Karpas-422 (cell line): ENCODE measurements at places on chromosomes 6 and 20.

- no peak for DNase-seq
Observed at GRCh38 chr6:92023410-92023966, 1395.9 kb downstream of the EPHA7 start.

DNA sequence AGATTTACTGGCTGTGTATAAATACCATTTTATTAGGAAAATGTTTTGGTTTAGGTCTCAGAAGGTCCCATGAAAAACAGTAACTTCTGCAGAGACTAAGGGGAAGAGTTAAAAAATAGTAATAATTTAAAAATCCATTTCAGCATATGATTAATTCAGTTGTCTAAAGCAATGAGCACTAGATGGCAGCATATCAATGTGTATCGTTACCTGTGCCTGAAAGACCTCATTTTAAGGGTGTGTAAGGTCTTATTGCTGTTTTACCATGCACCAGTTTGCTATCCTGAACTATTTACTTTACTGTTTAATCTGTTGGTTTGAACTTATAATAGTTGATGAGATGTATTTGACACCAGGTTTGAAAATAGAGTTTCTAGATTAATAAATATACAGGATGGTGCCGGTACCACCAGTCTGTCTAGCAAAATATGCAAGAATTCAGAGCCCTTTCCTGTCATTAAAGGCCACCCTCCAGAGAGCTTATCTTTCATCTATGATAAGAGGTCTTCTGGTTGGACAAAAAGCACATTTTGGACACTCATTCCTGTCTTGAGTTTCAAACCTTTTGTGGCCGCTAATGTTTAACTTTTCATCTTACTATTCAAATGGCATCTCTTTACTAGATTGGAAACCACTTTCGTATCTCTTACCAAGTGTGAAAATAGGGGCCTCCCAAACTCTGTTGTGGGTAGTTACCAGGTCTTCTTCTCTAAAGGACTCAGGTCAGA lies 8.9 kb upstream of the AHI1 start:
- peak; percentile 72 for DNase-seq

DNA sequence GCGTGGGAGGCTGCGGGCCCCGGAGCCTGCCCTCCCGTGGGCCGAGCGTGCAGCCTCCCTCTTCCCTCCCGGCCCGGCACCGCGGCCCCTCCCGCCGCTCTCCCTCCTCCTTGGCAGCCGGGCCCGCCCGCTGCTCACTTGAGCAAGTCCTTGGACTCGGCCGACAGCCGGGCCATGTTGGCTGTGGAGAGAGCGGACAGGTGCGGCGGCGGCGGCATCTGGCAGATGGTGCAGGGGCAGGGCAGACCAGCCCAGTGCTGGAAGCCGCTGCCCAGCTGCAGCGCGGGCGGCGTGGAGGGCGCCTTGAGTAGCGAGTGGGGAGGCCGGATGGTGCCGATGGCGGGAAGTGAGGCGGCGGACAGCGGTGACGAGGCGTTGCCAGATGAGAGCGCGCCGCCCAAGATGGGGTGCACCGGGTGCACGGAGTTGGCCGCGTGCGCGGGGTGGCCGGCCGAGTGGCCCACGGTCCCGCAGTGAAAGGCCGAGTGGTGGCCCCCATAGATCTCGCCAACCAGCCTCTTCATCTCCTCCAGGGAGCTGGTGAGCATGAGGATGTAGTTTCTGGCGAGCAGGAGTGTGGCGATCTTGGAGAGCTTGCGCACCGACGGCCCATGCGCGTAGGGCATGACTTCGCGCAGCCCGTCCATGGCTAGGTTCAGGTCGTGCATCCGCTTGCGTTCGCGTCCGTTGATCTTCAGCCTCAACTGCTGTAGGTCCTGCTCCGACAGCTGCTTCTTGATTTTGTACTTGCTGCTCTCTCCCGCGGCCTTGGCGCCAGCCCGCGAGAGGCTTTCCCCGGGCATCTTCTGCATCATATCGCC lies 766 bp downstream of the OLIG3 start:
- DNase-seq = no peak

- no peak for DNase-seq
Observed at GRCh38 chr6:6972456-6972855, 135.3 kb upstream of the RREB1 start.

DNA sequence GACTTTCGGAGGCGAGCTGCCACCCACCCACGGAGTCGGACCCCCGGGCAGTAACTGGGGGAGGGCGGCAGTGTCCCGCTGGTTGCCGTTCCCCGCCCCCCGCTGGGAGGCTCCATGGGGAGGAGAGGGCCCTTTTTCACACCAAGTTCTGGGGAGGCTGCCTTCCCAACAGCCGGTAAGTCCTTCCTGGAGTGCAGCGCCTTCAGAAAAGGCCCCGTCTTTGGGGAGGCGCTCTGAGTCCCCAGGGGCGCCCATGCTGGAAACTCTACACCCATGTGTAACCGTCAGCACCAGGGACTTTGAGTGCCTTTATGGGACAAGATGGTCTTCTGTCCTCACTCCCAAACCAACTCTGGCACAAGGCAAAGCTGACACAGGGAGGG lies 430 bp upstream of the SOX18 start:
- peak; percentile 79 for DNase-seq

DNA sequence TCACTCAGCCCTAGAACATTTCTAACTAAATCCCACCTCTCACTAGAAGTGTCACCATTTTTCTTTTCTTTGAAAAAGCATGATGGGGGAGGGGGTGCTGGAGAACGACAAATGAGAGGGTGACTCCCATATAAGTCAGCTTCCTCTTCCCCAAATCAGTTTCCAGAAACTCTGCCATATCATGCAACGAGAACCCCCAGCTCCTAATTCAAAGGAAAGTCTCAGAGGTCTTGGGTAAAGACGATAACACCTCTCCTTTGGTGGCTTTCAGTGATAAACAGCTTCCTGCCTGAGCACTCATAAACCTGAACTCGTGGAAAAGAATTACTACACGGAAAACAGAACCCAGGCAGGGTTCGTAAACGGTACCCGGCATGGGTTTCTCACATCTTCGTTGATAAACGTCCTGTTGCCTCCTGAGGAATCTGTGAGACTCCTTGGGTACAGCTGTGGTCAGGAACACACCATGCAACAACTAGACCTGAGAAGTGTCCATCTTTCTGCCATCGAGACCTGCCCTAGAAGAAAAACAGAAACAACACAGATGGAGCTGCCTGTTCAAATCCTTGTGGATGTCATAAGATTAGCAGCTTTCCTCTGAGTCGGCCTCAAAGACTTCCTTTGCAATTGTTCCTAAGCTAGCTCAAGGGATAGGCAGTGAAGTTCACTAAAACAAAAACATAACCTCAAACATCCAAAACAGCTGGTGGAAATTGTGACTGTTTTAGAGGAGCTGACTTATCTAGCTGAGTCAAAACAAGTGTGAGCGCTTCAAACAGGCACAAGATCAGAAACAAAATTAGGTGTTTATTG lies 185.8 kb upstream of the PRDM1 start:
- no peak for DNase-seq

- no peak for DNase-seq
Observed at GRCh38 chr6:131061751-131062119, 1.3 kb downstream of the EPB41L2 start.

DNA sequence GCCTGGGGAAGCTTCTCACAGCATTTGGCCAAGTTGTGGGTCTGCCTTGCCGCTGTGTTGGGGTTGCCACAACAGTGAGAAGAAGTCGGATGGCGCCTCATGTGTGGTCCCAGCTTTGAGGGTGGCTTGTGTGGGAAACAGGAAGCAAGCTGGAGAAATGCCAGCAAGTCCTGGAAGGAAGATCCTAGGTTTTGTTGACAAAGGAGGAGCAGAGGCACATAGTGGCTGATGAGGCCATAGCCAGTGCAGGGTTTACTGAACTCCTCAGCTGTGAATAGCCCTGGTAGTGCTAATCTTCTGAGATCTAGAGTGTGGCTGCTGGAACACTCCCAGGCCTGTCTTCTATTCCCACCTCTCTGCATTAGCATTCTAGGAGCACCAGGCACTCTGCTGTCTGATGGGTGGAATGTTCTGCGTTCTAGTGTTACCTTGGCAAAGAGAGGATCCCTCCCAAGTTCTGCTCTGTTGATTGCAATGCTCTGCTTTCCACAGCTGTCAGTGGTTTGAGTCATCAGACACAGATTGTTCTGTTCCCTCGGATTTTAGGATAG lies 25.2 kb downstream of the SNPH start:
- DNase-seq = no peak

DNA sequence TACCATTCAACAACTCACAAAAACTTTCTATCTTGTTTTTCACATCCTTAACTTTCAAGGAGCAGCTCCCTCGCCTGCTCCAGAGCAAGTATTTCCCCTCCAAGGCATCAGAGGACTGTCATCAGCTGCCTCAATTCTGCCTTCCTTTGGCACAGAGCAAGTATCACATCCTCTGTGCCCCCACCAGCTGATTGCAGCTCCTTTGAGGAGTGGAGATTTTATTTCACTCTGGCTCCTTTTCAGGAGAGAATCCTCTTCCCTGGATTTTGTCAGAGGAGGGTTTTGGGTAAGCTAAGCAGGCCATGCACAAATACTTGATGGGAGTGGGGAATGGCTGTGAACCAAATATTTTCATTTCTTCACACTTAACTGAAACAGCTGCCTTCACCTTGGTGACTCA lies 610.5 kb upstream of the FLRT3 start:
- no peak for DNase-seq

DNA sequence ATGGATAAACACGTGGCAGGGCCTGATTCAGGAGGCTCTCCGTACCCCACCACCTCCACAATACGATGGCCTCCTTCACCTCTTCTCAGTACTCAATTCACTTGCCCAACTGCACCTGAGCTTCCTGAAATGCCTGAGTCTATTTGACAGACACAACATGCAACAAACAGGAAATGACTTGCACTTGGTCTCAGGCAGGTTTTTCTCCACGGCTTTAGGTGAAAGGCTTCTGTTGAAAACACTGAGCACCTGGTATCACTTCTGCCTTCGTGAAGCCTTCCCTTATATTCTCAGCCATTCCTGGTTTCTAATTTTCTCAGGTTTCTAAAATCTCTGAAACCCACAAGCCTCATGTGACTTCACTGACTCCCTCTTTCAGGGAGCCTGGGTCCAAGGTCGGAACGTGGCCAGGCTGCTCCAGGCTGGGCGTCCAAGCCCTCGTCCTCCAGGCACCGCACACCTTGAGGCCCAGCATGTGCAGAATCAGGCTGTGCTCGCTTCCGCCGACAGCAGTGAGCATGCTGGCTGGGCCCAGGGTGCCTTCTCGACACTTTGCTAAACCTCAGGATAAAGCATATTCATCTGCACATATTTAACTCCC lies 34.7 kb downstream of the TAF4 start:
- DNase-seq = peak; percentile 66

DNA sequence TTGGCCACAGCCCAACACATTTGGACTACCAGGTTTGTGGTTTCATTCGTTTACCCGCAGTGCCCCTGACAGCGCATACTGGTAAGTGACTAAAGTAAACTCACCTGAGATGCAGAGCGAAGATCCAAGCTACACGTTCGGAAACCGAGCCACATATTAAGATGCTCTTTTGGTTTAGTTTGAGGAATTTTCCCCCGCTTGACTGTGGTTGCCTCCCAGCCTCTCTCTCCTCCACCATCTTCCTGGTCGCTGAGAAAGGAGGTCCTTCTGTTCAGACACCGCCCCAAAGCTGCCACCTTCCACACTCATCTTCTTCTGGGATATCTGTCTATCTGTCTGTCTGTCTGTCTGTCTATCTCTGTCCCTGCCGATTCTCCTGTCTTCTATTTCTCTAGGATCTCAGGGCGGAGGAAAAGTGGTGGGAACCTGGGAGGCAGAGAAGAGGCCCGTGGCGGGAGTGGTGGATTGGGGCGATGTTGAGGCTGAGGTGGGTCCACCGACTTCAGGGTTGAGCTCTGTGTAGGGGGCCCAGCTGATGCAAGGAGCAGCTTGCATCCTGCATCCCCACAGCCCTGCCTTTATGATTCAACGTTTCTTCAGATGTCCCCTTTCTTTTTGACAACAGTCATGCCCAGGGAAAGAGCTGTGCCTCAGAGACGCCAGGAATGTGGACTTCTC lies 196.9 kb upstream of the ZNF184 start:
- no peak for DNase-seq
